ENCODE measurements at places on chromosomes 1 and 21.

DNA sequence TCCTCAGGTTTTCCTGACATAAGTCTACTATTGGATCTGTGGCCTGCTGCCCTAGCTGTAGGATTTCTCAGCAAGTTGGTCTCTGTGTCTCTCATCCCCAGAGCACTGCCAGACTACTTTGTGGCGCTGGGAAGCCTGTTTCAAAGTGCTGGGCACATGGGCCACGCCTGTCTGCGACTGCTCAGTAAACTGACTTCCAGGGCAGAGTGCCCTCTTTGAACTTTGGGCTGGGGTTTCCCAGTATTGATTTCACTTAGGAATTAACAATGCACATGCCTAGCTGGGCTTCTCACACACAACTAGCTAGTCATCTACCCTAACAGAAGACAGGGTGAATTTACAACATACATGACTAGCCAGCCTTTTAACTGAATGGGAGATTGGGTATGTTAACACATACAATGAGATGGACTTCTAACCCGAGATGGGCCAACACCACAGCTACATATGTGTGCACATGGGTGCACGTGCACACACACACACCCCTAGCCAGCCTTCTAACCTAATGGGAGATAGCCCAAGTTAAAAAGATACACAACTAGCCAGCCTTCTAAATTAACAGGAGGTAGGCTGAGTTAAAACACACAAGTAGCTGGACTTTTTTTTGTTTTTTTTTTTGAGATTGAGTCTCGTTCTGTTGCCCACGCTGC lies 6.9 kb upstream of the TRIM17 start:
- DNase-seq, result no peak

GRCh38 chr21:39666681-39667315 lies 54.1 kb downstream of the B3GALT5 start:
- DNase-seq, result no peak

DNA sequence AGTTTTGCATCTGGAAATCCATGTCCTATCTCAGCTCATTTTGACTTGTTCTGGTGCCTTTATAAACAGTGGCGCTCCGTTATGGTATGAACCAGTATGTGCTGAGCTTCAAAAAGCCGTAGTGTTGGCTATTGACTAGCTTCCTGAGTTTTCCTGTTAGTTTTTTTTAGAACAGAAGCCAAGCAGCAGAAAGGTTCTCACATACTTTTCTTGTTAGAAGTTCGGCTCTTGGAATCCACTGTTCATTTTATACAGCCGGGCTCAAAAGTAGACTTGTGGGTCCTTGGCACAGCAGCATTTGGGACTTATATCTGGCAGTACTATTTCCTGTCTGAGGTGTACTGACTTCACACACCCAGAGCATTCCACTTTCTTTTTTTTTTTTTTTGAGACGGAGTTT lies 63.8 kb downstream of the TBCE start:
- DNase-seq, result no peak

- DNase-seq, result no peak
These were observed 43.8 kb downstream of the C1orf198 start for GRCh38 chr1:230824551-230824918.

- no peak for DNase-seq
These were observed 32.1 kb downstream of the SMIM12 start for GRCh38 chr1:34827341-34827941.

- no peak for DNase-seq
These were observed 46.2 kb downstream of the TRABD2B start for GRCh38 chr1:47951026-47951425.

- DNase-seq, result no peak
These were observed 71.7 kb downstream of the SEC16B start for GRCh38 chr1:177897998-177898654.

DNA sequence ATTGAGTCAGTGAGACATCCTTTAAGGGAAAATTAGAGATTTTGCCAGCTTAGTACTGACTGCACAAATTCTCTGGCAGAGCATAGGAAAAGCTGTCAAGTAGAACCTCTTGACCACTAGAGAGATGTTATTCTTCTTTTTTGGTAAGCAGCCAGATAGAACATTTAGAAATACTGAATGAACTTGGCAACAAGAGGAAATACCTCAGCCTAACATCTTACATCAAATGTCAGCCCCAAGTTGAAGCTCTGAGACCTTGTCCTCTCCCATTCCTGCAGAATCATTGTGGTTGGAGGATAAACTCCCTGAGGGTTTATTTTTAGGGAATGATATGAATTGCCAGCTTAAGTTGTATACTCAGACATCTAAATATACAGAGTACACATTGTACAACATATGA lies 53.5 kb downstream of the MIGA1 start:
- DNase-seq, result no peak

DNA sequence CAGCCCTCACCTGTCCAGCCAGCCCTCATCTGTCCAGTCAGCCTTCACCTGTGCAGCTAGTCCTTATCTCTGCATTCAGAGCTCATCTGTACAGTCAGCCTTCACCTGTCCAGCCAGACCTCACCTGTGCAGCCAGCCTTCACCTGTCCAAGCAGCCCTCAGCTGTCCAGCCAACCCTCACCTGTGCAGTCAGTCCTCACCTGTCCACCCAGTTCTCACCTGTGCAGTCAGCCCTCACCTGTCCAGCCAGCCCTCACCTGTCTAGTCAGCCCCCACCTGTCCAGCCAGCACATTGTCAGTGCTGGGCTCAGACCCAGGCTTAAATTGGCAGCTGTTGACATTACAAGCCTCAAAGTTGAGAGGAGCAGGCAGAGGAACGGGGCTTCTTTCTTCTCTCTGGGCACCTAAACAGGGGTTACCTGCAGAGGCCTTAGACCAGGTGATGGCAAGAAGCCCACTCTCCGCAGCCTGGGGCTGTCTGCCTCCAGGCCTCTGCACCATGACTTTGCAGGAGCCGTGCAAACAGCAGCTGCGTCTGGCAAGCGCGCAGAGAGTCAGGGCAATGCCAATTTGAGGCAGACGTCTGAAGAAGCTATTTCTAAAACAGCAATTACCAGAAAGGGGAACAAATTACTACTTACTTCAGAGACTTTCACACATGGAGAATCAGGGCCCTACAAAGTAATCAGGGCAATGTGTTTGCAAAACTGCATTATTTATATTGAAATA lies 506.1 kb downstream of the NPHP4 start:
- DNase-seq, result no peak

- no peak for DNase-seq
These were observed 94.8 kb upstream of the DISP3 start for GRCh38 chr1:11384170-11384554.

DNA sequence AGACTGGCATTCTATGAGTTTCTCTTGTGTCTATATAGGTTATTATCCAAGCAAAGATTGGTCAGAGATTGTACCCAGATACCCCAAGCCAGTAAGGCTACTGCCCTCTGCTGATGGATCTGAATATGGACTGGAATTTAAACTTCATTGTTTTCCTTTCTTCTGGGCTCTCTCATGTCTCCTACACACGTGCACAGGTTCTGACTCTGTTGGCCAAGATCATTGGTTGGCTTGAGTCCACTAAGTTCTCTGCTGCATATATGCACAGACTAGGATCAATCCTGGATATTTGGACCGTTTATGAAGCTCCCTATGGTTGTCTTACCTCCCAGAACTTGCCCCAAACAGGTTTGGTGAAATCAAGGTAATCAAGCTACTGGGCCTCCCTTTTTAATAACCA lies 69.7 kb downstream of the CC2D1B start:
- DNase-seq, result no peak

- no peak for DNase-seq
These were observed 70.4 kb downstream of the DMAP1 start for GRCh38 chr1:44283524-44284173.

GRCh38 chr1:11985851-11986250 lies 5.6 kb downstream of the MFN2 start:
- no peak for DNase-seq

GRCh38 chr1:202806845-202807450 lies 1.3 kb downstream of the KDM5B start:
- peak; percentile 20 for DNase-seq

DNA sequence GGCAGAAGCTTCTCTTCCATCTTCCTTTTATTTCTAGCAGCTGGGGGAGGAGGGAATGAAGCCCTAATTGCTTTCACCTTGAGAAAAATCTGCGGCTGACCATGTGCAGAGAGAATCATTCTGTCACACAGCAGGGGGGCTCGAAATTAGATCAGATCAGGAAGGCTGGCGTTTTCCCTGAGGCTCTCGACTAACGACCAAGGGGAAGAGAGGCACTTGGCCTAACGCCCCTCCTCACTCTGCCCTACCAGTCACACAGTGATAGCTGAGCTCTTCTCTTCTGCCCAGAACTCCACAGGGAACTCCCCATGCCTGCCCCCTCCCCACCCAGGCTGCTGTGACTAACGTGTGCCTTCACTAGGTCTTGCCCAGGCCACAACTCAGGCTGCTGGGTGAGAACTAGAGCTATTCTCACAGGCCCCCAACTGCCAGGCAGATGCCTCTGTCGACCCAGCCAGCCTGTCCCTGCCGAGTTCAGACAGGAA lies 26.5 kb upstream of the KHDRBS1 start:
- no peak for DNase-seq
